ENCODE measurements at places on chromosomes 16 and 17.

GRCh38 chr17:73446617-73447016, 134.8 kb upstream of the CDC42EP4 start:
- no peak for DNase-seq

DNA sequence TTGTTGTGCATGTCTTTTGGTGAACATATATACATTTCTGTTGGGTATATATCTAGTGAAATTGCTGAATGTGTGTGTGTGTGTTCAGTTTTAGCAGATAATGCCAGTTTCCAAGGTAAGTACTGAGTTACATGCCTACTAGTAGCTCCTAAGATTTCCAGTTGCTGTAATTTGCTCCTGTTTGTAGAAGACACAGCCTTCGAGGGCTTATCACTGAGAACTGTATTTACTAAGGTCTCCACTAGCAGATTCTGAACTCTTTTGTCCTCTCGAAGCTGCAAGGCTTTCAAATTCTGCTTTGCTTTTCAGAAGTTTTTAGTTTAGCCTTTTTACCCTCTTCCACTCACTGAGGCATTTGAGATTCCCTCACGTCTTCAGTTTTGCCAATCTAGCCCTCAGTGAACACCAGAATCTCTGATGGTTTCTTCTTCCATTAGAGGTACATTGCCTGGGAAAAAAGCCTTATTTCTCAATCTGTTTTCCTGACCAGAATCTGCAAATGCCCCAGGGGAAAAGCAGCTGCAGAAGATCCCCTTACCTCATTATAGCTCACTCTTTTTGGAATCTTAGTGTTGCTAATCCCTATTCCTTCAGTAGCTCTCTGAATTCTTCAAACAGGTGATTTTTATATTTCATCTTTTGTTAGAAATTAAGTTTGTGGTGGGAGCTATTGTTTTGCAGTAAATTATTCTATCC, 52.9 kb downstream of the NF1 start:
- peak; percentile 35 for DNase-seq

DNA sequence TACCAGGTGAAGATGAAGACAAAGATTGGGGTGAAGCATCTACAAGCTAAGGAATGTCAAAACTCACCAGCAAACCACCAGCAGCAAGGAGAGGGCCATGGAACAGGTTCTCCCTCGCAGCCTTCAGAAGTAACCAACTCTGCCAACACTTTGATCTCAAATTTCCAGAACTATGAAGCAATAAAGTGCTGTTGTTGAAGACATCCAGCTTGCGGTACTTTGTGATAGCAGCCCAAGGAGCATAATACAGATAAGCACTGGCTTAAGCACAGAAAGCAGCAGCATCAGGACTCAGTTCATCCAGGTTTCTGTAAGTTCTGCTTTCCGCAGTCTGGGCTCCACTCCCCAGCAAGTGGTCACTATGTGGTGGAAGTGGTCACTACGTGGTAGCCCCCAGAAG, 16.0 kb upstream of the CDRT4 start:
- no peak for DNase-seq

- no peak for DNase-seq
Observed at GRCh38 chr16:67400901-67401300, 7.6 kb upstream of the TPPP3 start.

DNA sequence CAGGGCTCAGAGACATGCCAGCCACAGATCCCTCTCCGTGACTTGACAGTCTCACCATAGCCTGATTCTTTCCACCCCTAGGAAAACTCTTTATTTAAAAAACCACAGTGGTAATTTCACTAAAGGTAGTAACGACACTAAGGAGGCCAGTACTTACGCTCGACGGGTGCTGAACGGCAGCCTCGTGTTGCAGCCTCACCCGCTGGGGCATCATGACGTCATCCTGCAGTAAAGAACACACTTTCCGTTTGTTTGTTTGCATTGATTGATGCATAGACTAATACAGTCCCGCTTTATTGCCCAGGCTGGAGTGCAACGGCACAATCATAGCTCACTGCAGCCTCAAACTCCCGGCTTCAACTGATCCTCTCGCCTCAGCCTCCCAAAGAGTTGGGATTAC, 65.1 kb upstream of the METRNL start:
- no peak for DNase-seq

- no peak for DNase-seq
Observed at GRCh38 chr17:41415411-41415810, 9.0 kb downstream of the KRT37 start.

- no peak for DNase-seq
Observed at GRCh38 chr16:78365366-78365765, 265.9 kb downstream of the WWOX start.

GRCh38 chr16:22402191-22402590, 27.8 kb upstream of the CDR2 start:
- no peak for DNase-seq

GRCh38 chr17:72432881-72433280, 312.1 kb downstream of the SOX9 start:
- no peak for DNase-seq

GRCh38 chr16:35506018-35506897, 2046.8 kb downstream of the TP53TG3F start:
- DNase-seq = no peak

DNA sequence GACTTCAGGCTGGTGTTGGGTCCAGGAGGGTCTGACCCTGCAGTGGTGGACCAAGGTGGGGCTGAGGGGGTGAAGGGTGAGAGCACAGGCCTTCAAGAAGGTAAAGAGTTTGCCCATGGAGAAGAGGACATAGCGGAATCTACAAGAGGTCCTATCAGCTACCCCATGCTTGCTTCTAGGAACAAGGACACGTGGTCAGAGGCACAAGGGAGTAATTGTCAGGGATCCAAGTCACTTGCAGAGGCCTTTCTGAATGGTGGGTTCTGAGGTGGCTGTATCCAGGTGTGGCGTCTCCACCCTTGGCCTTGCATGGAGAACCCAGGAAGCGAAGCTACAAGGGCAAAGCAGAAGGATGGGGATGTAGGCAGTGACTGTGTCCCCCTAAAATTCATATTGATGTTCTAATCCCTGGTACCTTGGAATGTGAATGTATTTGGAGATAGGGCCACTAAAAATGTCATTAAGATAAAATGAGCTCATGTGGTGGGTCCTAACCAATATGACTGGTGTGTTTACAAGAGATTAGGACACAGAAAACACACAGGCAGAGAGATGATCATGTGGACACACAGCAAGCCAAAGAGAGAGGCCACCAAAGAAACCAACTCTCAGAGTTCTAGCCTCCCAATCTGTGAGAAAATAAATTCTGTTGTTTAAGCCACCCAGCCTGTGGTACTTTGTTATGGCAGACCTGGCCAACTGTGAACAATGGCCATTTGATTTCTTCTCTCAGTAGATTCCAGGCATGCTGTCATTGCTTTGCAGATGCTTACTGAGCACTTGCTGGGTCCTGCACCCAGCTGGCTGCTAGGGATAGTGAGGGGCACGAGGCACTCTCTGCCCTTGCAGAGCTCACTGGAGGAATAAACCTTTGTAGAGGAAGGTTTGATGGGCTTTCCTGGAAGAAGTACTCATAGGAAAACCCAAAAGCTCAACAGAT, 75.8 kb downstream of the UTP18 start:
- DNase-seq = no peak

GRCh38 chr16:85390511-85391174, 222.5 kb upstream of the GSE1 start:
- DNase-seq = no peak

DNA sequence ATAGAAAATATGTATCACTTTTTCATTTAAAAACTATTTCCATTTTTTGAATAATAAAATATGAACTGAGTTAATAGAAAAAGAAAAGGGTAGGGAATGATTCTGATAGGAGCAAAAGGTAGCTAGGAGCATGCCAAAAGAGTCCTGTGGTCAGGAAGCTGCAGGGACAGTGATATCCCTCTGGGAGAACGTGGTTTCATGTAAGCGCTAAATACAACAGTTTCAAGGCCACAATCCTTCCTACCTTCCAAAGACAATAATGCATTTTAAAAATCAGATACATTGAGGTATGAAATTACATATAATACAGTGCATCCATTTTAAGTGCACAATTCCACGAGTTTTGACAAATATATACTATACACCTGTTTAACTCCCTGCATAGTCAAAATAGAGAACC, 55.8 kb downstream of the CCDC182 start:
- DNase-seq = no peak

DNA sequence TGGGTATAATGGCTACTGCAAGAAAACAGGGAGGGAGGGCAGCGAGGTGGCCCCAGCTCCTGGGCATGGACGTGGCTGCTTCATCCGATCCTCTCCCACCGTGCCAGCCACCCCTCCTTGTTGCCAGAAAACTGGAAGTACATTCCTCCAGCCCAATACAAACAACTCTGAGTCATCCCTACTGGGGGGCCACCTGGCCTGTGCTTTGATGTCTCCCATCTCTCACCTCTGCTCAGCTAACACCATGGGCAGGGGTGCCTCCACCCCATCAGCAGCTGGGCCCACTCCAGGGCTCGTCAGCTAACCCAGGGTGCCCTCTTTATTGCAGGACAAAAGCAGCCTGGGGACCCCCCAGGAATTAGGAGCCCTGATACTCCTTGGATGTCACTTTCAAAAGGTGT, 2.0 kb downstream of the RHBDF2 start:
- DNase-seq = peak; percentile 34

DNA sequence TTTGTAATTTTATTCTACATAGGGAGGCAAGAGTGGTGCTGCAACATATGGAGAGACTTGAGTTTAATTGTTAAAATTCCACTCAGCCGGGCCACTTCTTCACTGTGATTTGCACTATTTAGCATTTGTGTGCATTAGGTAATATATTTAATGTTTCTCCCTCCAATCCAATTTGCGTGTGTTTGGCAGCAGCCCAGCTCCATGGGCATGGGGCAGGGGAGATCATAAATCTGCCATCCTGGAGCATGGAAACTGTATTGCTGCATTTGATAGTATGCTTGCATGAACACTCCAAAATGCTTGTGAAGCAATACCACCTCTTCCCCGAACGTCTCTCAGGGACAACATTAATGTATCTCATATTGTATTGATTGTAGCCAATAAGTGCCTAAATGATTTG, 339.1 kb upstream of the RBFOX1 start:
- DNase-seq = no peak

- DNase-seq = peak; percentile 94
Observed at GRCh38 chr17:75105126-75106080, 4.4 kb upstream of the ARMC7 start.

- peak; percentile 61 for DNase-seq
Observed at GRCh38 chr16:29761882-29762281, 16.1 kb upstream of the C16orf54 start.

DNA sequence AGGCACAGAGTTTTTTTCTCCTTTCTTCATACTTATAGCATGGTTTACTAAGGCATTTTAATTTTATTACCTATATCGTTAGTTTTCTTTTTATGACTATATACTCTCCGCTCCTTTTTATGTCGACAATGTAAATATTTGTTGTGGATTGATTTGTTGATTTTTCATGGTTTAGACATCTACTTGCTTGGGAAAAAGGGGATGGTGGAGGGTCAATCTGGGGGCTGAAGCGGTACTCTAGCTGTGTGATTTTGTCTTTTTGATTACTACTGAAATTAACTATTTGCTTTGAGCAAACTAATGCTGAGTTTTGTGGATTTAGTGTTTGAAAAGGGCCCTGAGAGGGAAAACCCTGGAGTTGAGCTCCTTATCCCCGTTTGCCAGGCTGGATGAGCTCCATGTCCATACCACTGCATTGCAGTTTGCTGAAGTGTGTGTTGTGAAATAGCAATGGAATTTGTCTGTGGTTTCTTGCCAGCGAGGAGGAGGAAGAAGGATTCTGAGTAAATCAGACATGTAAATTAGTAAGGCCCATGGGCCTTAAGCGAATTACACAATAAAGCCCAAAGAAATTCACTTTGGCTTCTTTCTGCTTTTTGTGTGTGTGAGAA, 72.0 kb downstream of the FTO start:
- peak; percentile 88 for DNase-seq

GRCh38 chr17:11340803-11341202, 99.8 kb downstream of the SHISA6 start:
- no peak for DNase-seq

DNA sequence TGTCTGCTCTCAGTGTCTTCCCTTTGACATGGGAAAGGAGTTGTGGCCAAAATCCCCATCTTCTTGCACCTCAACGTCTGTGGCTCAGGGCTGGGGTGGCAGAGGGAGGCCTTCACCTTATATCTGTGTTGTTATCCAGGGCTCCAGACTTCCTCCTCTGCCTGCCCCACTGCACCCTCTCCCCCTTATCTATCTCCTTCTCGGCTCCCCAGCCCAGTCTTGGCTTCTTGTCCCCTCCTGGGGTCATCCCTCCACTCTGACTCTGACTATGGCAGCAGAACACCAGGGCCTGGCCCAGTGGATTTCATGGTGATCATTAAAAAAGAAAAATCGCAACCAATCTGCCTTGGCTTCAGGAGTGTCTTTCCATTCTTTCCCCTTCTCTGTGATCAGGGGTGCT, 918 bp upstream of the MRM1 start:
- no peak for DNase-seq

DNA sequence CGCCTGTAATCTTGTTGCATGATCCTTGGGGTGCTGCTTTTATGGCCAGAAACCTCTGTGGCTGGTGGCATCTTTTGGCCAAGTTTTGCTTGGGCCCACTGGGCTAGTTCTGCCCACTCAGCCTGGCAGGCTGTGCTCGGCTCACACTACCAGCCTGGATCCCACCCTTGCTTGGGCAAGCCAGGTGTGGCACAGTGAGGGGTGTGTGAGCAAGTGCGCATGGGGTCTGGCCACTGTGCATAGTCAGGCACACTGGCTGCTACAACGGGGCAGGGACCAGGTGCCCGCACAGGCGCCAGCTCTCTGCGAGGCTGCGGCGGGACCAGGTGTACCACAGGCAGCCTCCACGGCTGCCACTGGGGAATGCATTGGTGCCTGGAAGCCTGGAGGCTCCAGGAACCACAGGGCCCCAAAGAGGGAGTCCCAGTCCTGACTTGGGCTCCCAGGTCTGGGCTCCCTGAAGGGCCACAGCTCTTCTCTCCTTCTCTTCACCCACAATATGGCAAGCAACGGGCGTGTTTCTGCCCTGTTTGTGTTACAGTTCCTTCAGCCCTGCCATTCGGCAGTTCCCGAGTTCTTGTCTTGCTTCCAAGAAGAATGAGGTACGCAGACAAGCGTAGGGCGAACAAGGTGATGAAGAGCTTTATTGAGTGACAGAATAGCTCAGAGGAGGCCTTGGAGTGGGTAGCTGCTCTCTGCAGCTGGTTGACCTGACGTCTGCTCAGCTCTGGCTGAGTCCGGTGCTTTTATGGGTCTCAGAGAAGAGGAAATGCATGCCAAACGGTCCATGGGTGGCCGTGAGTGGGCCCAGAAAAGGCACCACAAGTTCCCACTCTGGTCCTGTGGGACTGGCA, 26.7 kb upstream of the PRM1 start:
- DNase-seq = no peak

DNA sequence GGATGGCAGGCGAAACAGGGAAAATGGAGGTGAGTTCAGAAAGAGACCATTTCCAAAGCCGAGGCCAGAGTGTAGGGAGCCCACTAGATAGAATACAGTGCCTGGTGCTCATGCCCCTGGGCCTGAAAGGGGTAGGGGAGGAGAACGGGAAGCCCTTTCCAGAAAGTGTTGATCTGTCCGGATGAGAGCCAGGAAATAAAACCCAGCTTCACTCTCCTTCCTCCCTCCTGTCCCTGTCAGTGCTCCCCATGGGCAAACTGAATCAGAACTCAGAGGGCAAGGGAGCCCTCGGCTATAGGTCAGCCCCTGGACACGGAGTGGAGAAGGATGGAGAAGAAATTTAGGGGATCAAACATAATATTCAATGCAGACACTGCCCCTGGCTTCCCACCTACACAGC, 57.7 kb upstream of the RPL38 start:
- DNase-seq = no peak

Measured in mesendoderm (in vitro differentiated cells).